ENCODE measurements at places on chromosomes 1 and 21.

DNA sequence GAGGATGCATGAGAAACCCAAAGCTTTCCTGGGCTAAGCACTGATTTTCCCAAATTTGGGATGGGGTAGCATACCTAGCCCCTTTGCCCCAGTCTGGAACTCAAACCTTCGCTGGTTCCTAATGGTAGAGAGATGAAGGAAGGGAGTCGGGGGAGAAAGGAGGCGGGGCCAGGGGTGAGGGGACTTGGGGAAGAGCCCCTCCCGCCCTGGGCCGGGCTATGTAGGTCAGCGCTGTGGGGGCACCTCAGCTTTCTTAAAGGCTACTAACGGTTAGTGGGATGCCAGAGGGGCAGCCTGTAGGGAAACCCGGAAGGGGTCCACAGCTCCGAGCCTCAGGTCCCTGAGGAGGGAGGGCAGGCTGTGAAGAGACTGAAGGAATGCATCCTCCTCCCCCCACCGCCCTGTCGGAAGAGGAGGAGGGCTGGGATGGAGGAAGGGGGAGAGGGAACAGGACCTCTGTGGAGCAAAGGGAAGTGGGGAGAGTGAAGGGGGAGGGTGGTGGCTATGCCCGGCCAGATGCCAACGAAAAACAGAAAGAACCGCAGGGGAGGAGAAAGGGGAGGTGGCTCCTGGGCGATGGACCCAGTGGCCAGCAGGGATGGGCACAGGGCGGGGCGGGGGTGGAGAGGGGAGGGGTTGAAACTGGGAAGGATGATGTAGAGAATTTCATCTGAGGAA, 1.3 kb downstream of the CADM3 start:
- peak; percentile 15 for DNase-seq

DNA sequence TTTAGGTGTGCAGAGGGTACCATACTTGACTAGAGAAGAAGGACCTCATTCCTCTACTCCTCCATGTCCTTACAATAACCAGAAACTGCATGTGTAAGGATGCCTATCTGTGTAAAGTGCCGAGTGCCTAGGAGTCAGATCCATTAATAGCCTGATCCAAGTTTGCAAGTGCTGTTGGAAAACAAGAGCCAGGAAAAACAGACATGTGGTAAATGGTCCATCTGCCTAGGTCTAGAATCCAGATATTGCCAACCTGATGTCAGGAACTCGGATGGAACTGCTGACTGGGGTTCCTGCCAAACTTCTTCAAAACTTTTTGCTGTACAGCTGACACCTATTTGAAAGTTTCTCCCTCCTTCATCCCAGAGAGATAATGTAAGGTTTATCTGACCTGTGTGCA, 239.4 kb upstream of the CAMK1G start:
- DNase-seq, result no peak

DNA sequence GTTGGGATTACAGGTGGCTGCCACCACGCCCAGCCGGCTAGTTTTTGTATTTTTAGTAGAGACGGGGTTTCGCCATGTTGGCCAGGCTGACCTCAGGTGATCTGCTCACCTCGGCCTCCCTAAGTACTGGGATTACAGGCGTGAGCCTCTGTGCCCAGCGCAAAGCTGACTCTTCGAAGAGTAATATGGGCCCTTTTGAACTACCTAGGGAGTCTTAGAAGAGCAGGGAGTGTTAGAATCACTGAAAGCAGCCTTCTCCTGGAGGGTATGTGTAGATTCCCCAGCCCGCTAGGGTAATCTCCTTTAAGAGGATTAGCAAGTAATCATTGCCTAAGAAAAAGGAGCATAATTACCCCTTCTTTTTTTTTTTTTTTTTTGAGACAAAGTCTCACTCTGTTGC, 6.5 kb upstream of the MAST2 start:
- no peak for DNase-seq

DNA sequence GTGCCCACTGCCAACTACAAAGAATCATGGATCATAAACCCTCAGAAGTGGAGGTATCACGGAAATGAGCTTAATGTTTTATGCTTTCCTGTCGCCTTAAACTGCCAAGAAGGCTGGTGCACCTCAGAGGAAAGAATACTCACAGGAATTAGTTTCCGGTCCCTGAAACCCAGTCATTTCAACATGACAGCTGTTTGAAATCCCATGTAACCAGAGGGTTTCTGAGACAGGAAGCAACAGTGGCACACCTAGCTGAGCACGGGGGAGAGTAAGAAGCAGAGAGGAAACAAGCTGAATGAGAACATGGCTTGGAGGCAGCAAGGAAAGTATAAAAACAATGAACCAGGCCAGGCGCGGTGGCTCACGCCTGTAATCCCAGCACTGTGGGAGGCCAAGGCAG, 3.9 kb downstream of the JAK1 start:
- no peak for DNase-seq

GRCh38 chr1:196516373-196516772, 91.9 kb downstream of the KCNT2 start:
- DNase-seq, result no peak

- no peak for DNase-seq
Measured at GRCh38 chr1:47510282-47510811, 72.5 kb downstream of the FOXD2 start.

- peak; percentile 87 for DNase-seq
Measured at GRCh38 chr1:40668769-40669525, 3.5 kb upstream of the RIMS3 start.

GRCh38 chr1:86202552-86203340, 46.2 kb upstream of the COL24A1 start:
- no peak for DNase-seq

GRCh38 chr1:94971491-94971924, 44.6 kb upstream of the CNN3 start:
- DNase-seq, result no peak

- DNase-seq, result no peak
Measured at GRCh38 chr1:235940285-235940684, 73.6 kb upstream of the LYST start.

GRCh38 chr1:174883409-174883808, 116.3 kb upstream of the CACYBP start:
- no peak for DNase-seq

GRCh38 chr1:62396871-62397270, 40.0 kb upstream of the USP1 start:
- DNase-seq, result no peak

DNA sequence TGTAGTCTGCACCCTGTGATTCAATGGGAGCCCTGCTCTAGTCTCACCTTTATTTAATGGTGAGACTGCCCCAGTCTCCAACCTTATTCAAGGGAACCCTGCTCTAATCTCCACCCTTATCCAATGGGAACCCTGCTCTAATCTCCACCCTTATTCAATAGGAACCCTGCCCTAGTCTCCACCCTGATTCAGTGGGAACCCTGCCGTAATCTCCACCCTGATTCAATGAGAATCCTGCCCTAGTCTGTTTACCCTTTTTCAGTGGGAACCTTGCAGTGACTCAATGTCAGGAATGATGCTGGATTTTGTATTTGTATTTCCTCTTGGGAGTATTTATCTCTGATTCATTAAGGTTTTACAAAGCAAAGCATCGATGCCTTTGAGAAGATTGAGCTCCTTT, 39.5 kb downstream of the TRPM2 start:
- DNase-seq, result peak; percentile 6

GRCh38 chr1:36909946-36910725, 124.2 kb downstream of the GRIK3 start:
- no peak for DNase-seq

DNA sequence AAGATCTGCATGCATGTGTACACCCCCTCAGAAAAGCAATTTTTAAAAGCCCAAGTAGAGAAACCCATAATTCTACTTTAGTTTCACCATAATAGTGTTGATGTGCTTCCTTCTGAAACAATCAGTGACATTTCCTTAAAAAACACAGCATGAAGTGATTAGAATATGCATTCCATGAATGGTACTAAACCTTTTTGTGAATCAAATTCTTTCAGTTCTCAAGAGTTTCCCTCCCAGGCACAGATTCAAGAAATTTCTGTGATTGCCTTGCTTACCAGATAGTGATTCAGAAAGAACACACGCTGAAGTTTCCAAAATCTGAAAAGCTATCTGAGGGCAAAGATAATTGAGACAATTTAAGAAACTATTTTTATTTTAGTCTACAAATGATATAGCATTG, 136.4 kb upstream of the ADGRL2 start:
- no peak for DNase-seq

- no peak for DNase-seq
Measured at GRCh38 chr21:42102991-42103390, 31.9 kb downstream of the UMODL1 start.

GRCh38 chr1:226083302-226084101, 21.0 kb downstream of the H3-3A start:
- peak; percentile 97 for DNase-seq

- DNase-seq, result no peak
Measured at GRCh38 chr1:207039380-207040180, 7.0 kb upstream of the C1orf116 start.

DNA sequence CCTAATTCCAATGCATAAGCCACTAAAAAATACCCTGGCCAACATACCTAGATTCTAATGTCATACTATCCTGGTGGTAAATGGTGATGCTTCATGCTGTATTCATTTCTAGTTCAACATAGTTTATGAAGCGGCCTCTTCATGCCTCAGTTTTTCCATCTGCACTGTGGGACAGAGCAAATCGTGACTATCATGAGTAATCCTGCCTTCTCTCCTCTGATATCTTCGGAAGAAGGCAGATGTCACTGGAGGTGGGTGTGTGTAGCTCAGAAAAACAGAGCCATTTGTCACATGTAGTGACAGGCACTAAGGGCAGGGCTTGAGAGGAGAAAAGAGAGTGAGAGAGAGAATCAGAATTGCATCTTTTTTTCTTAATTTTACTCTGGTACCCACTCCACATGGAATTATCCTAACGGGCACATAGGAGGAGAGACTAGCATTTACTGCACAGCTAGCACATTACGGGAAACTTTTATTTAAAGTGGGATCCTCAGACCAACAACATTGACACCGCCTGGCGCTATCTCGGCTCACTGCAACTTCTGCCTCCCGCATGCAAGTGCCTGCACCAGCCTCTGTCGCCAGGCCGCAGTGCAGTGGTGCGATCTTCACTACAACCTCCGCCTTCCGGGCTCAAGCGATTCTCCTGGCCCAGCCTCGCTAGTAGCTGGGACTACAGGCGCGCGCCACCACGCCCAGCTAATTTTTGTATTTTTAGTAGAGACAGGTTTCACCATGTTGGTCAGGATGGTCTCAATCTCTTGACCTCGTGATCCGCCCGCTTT, 78.4 kb upstream of the KCNA3 start:
- no peak for DNase-seq

GRCh38 chr1:30403726-30404125, 319.7 kb downstream of the MATN1 start:
- DNase-seq, result no peak

DNA sequence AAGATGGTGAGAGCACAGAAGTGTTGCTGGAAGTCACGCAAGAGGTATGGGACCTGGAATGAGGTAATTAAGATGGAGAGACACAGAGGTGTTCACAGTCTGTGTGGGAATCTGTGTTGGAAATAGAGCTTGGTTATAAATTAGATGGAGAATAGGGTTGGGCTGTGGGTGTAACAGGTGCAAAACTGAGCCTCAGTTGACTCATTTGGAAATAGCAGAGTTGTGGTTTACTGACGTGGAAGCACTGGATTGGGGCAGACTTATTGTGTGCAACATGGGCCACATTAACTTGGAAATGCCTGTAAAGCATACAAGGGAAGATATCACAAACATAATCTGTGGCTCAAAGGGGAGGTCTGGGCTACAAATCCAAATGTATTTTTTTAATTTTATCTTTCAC, 13.0 kb downstream of the CAMSAP2 start:
- no peak for DNase-seq

- no peak for DNase-seq
Measured at GRCh38 chr1:118928739-118929554, 59.2 kb downstream of the TBX15 start.

DNA sequence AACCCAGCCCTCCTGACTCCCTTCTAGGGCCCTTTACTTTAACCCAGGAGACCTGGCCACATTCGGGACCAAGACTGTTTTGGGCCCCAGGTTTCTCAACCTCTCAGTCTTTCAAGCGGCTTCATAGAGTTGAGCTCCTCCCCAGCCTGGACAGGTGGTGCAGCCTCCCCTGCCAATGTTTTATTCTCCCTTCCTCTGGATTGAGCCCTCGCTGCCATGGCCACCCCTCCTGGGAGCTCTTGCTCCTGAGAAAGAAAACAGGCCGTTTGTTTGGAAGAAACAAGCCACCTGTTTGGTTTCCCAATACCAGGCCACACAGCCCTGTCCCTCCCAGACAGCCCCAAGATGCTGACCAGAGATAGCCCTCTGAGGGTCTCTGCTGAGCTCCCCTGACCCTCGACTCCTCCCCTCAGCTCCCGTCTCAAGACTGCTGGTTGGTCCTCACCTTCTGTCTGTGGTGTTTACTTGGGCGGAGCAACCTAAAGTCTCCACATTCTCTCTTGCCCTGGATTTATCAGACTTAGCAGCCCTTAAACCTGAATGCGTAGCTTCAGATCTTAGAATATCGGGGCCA, 3.3 kb downstream of the TMEM51 start:
- DNase-seq, result no peak

DNA sequence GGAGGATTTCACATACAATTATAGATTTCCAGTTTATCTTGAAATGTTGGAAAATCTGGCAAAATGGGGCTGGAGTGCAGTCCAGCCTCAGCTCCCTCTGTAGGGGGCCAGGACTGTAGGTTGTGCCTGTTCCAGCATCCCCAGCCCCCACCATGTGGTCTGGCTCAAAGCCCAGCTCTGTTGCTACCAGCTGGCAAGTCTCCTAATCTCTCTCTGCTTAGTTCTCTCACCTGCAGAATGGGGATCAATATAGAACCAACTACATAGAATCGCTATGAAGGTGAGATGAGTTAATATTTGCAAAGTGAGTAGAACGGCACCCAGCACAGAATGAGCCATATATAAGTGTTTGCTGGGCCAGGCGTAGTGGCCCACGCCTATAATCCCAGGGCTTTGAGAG, 50.0 kb upstream of the TARDBP start:
- no peak for DNase-seq

DNA sequence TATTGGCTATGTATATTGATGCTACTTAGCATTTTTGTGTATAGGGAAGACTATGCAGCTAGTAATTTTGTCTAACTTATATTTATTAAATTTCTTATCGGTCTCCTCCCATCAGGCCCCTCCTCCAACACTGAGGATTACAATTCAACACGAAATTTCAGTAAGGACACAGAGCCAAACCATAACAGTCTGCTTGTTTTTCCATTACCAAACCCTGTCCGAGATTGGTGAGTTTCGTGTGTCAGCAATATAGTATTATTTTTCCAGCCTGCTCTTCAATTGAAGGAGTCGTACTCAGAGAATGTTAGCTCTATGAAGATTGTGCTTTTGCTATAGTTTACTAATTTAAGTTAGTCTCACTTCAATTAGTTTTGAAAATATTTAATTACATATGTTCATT, 1495.3 kb downstream of the MRPL39 start:
- no peak for DNase-seq

GRCh38 chr1:1000357-1001056, 610 bp upstream of the HES4 start:
- peak; percentile 91 for DNase-seq

GRCh38 chr1:159429074-159429861, 2.7 kb upstream of the OR10J4 start:
- no peak for DNase-seq
